SK-N-SH (cell line): ENCODE measurements at places on chromosomes 2 and 18.

GRCh38 chr2:38155015-38155414 lies 79.1 kb upstream of the CYP1B1 start:
- DNase-seq: no peak

- DNase-seq: no peak
Observed at GRCh38 chr2:102001767-102002142, 10.0 kb downstream of the IL1R2 start.

DNA sequence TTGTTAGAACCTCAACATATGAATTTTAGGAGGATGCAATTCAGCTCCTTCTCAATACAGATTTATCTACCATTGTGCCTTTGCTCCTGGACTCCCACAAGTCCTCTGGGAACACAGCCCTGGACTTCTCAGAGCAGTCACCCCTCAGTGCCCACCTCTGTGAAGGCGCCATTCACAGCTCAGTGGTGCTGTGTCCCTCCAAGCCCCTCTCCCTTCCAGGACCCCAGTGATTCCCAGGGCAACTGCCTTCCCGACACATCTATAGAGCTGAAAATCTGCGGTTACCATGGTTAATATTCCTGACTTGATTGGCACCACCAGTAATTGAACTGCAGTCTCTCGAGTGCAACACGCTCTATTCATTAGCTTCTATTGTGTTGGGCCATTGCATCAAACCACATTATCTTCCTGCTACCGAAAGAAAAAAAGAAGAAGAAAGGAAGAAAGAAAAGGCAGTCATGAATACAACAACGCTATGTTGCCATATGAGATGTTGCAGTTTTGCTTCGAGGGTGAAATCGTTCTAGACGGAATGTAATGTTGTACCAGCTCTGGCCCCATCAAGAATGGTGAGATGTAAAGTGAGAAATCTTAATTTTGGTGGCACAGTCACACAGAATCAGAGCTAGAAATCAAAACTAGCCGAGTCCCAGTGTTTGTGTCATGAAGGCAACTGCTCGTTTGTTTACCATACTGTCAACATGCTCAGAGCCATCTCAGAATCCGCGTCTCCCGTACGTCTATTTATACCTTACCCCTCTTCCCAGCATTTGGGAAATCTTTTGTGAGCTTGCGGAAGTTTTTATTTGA lies 524.0 kb upstream of the ID2 start:
- no peak for DNase-seq

GRCh38 chr2:45687964-45688363 lies 36.5 kb downstream of the PRKCE start:
- no peak for DNase-seq

GRCh38 chr2:234198976-234199375 lies 148.5 kb downstream of the SPP2 start:
- DNase-seq: no peak

- no peak for DNase-seq
Observed at GRCh38 chr2:174145827-174146226, 102.5 kb downstream of the OLA1 start.

GRCh38 chr2:217790195-217790594 lies 212.6 kb downstream of the TNS1 start:
- DNase-seq: peak; percentile 6

DNA sequence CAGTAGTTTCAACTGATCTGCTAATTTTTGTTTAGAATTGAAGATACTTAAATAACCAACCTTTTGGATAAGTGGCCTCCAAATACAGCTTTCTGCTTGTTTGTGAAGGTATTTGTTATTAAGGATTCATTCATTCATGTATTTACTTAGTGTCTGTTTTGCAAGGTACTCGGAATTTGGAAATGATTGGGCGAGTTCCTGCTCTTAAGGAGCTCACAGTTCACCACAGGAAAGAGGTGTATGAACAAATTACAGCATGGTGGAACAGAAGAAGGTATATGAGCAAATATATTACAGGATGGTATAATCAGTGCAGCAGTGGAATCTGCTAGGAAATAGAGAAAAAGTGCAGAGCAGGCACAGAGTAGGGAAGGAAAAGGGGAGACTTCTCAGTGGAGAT lies 4.5 kb downstream of the ACSL3 start:
- no peak for DNase-seq

- no peak for DNase-seq
Observed at GRCh38 chr18:57270156-57270555, 82.2 kb upstream of the ST8SIA3 start.
